RWPE1 (cell line): ENCODE measurements at places on chromosomes 6 and 20.

DNA sequence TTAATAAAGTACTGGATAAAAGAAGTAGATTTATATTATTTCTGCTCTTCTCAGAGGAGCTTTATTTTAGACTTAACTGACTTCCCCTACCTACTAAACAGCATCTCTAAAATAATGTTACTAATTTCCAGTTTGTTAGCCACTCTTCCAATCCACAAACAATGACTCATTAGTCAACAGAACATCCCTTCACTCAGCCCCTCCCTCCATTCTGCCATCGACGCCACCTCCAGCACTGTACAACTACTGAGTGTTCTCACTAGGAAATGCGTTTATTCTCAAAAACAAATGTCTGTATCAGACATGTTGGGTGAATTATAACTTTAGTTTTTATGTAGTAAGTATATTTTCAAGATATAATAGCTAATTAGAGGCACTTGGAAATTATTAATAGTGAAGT, 427.0 kb downstream of the EYS start:
- DNase-seq: no peak

GRCh38 chr6:82045965-82046756, 201.4 kb downstream of the IBTK start:
- DNase-seq: no peak

GRCh38 chr6:156557251-156557910, 219.8 kb upstream of the ARID1B start:
- no peak for DNase-seq

DNA sequence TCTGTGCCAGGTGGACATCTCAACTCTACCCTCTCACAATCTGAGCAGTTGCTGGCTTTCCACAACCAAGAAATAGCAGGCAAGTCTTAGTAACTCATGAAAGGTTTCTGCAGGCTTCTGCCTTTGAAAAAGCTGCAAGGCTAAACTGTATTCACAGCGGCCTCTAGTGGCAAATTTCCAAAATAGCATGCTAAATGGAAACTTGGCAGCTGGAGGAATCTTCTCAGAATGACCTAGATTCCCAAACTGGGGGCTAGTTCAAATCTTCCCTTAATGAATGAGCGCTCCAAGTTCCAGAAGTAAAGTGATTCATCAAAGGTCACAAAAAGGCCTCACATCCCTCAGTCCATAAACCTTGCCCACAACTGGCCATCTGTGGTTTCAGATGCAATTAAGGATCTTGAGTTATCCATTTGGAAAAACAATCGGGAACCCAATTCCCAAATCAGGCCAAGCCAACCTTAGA, 11.9 kb upstream of the CPNE5 start:
- peak; percentile 51 for DNase-seq

- DNase-seq: peak; percentile 13
Measured at GRCh38 chr6:28105245-28105639, 19.2 kb upstream of the ZSCAN16 start.

- DNase-seq: no peak
Measured at GRCh38 chr20:41245086-41245707, 72.3 kb downstream of the ZHX3 start.

GRCh38 chr6:14476793-14477531, 359.4 kb downstream of the CD83 start:
- DNase-seq: no peak

GRCh38 chr6:15770347-15771143, 107.7 kb upstream of the DTNBP1 start:
- no peak for DNase-seq

DNA sequence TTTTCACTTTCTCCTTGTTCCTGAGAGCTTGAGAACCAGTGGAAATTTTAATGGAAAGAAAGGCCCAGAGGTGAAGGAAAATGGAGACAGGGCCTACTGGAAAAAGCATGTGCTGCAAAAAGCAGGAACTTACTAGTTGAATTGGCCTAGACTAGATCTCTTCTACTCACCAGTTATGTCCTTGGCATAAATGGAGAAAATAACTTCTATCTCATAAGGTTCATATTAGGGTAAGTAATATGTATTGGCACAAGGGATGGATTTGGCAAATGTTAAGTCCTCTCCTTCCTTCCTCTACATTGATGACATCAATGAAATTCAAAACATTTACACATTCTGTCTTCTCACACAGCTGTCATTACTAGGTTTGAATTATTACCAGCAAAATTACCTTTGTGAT, 74.0 kb downstream of the NDUFAF5 start:
- no peak for DNase-seq

- DNase-seq: no peak
Measured at GRCh38 chr6:14822679-14823078, 423.2 kb upstream of the JARID2 start.

GRCh38 chr20:46139266-46139889, 21.3 kb downstream of the CD40 start:
- no peak for DNase-seq

DNA sequence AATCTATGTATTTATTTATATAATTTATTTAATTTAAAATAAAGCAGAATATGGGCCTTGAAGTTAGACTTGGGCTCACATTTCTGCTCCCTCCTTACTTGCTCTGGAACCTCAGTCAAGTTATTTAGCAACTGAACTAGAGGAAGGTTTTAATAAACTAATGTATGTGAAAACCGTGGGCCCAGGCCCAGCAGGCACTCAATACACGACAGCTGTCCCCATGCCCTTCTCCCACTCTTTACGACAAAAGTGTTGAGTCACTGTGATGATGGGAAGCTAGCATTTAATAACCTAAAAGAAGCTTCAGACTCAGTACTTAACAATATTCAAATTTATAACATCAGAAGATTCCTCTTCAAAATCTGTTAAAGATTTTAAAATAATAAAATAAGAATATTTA, 46.7 kb downstream of the SERAC1 start:
- DNase-seq: no peak

- DNase-seq: no peak
Measured at GRCh38 chr20:15917283-15917682, 656.0 kb downstream of the KIF16B start.

DNA sequence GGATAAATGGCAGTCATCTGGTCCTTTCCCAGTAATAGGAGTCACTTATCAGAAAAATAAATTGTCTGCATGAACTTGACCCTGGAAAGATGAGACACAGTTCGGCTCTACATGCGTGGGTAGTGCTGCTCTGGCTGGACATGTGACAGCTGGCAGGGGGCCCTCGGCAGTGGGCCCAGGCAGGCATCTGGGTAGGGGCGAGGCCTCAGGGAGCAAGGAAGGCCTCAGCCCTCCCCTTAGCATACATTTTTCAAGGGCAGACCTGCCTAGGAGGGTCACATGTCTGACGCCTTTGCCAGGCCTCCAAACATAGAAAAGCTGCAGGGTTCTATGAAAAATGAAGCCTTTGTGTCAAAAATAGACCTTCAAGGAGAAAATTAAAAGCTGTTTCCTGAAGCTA, 12.8 kb upstream of the ILRUN start:
- DNase-seq: no peak

DNA sequence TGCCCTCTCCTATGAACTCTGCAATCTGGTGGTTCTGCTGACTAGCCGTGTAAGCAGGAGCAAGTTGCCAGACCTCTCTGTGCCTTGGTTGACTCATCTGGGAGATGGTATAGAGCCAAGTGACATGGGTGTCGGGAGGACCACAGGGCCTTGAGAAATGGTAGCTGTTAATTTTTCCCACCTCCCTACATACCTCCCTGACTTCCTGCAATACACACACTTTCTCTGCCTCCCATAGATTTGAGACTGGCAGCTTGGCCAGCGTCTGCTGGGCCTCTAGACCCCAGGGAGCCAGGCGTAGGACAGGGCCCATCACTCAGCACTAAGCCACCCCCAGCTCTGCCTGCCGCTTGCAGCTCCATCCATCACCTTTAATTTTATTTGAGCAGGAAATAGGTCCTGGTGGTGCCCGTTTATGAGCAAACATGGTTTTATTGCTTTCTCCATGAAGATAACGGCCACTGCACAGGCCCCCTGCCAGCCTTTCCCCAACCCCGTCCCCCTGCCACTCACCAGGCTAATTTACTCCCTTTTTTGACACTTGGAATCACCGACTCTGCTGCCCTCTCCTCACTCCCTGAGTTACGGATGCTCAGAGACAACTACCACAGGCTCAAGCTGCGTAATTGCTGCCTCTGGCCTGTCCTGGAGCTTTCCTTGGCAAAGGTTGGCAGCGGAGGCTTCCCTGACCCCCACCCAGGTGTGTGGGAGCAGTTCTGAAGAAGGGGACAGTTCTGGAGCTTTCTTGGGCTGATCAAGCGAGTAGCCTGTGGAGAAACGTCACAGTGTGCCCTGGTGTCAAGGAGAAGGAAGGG, 11.1 kb downstream of the GLP1R start:
- no peak for DNase-seq

GRCh38 chr6:148491638-148492251, 149.1 kb downstream of the SASH1 start:
- no peak for DNase-seq

GRCh38 chr6:146881228-146882181, 282.7 kb downstream of the ADGB start:
- no peak for DNase-seq

- no peak for DNase-seq
Measured at GRCh38 chr6:7270320-7271204, 42.4 kb downstream of the SSR1 start.

- DNase-seq: no peak
Measured at GRCh38 chr6:149289192-149289781, 28.2 kb upstream of the TAB2 start.

DNA sequence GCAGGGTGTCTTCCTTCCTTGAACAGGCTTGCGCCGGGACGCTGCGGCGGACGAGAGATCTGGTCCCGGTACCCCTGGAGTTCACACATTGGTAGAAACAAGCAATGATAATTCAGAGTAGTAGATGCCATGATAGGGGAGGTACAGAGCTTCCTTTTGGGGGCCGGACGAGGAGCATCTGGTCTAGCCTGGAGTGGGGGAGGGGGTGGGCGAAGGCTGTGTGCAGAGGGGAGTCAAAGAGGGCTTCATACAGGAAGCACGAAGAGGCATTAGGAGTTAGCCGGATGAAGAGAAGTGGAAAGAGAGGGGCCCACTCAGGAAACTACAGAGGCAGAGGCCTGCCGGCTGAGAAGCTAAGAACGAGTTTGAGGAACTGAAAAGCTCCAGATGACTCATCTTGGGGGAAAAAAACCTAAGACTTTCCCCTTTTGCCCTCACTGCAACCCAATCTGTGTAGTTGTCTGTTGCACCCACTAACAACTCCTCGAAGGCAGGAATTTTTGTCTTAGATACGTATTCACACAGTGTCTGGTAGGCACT, 611 bp downstream of the CNPY3 start:
- peak; percentile 36 for DNase-seq

DNA sequence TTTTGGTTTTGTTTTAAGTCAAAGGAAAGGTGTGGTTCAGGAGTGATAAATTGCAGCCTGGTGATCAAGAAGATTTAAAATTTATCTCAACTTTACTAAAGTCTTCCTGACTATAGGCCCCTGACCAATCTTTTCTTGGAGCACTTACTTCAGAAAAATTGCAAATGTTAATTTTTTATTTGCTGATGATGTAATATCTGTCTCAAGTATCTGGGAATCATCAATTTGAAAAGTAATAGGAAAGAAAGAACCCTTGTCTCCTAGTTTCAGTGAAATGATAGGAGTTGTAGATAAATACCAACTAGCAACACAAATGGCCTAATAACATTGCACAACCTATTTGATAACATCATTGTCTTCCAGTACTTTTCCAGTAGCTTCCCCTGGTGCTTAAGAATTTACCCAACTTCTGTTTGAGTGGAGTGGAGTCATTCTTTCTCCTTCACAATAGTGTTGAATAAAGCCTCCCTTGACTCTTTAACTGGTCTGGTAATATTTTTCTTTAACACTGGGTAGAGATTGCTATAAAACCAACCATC, 648.3 kb upstream of the ADGRB3 start:
- DNase-seq: no peak

DNA sequence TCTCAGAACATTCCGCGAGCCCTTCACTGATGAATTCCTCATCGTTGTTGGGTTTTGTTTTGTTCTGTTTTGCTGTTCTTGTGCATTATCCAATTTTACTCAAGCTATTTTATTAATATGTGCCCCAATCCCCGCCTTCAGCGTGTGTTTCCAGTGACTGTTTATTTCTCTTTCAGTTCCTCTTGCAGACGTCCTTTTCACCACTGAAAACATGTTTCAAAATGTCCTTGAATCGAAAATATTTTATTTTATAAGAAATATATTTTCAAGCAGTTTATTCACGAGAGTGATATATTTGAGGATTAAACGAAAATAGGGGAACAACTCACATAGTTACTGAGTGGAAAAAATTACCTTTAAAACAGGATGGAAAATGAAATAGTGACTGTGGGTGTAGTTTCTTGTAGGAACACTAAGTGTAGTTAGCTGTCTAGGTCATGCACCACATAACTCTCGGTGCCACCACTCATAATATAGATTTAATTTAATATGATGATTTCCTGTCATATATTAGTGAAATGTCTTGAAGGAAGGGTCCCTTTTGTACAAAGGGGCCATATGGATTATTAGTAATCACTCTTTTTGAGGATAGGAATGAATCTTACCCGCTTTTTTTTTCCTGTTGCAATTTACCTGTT, 45.3 kb upstream of the HDDC2 start:
- DNase-seq: no peak

DNA sequence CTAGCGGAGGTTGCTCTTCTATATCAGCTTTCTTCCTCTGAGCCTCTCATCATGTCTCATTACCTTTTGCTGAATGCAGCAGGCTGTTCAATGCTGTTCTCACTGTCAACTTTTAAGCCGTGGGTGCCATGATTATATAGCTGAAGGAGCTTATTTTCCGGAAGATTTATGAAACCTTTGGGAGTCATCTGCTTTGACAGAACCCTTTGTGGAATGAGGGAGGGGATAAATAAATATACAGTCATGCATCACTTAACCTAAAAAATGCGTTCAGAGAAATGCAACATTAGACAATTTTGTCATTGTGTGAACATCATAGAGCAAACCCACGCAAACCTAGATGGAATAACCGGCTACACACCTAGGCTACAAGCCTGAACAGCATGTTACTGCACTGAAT, 102.2 kb upstream of the AKAP12 start:
- DNase-seq: no peak

- DNase-seq: no peak
Measured at GRCh38 chr6:141251286-141251685, 881.4 kb upstream of the GJE1 start.

DNA sequence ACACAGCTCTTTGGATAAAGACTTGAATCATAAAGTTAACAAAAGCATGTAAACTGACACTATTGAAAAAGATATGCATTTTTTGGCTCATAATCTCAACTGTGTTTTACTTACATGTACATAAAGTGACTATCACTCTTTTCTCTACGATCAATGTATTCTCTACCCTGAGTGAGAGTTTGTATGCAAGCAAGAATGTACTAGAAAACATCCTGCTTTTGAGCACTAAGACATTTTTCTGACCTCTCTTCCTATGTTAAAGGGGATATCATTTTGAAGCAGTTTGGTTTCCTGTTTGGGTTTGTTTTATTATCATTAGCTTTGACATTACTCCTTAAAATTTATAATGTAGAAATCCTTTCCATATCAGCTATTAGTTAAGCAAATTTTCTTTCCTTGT, 910.8 kb downstream of the C6orf118 start:
- no peak for DNase-seq

DNA sequence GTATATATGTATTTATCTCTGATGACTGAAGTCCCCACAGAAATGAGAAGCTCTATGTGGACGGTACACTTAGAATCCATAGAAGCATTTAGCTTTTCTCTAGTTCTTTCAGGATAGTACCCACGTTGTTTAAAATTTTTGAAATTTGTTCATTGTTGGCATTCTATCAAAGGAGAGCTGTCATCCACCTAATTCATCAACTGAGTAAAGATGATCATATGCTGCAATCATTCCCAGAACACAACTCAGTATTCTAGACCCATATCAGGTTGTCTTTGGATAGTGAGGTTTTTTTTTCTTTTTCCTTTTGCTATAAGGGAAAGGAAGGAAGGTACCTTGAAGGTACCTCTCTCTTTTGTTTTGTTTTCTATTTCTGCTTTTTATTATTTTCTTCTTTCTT, 9.3 kb downstream of the SERAC1 start:
- no peak for DNase-seq
